ENCODE measurements at places on chromosomes 2 and 18. TPM values are rescaled to one million over a fixed set of nuclear protein-coding genes. Genes with fewer than 3 reads are reported as not detected.

The HMSD gene
- total RNA-seq, result not detected

DNA sequence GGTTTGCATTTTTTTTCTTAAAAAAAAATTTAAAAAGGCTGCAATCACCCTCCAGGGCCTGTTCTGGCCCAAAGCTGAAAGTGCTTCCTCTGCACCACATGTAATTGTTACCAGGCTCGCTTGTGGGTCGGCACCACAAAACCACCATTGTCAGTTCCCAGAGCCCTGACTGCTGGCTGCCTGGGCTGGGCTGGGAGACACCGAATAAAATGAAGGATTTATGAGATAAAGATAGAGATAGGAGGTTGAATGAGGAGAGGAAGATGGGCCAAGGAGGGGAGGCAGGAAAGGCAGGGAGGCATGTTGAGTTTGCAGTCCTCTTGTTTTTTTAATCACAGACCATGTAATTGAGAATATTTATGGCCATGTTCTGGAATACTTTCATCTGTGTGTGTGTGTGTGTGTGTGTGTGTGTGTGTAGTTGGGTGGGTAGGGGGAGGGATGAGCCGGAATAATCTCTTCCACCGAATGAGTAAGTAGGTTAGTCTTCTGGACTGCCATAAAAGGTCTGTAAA is 14.7 kb downstream of the NRP2 start:
- peak overlapping the region; percentile 43 for H3K27ac ChIP-seq
- H3K36me3 ChIP-seq, result peaks cover 2% of the 10 kb centered on the region
- no peak for DNase-seq
- no peaks in the 10 kb centered on the region for H3K27me3 ChIP-seq
- no peak overlapping the region for H3K4me3 ChIP-seq

- no peak overlapping the region for H3K4me3 ChIP-seq
- H3K27me3 ChIP-seq, result no peaks in the 10 kb centered on the region
- DNase-seq, result no peak
- no peaks in the 10 kb centered on the region for H3K36me3 ChIP-seq
- no peaks in the 10 kb centered on the region for H3K4me1 ChIP-seq
- H3K27ac ChIP-seq, result no peak overlapping the region
Measured at GRCh38 chr2:162828545-162828944, 10.0 kb downstream of the KCNH7 start.

- H3K4me3 ChIP-seq, result no peak overlapping the region
- H3K4me1 ChIP-seq, result no peaks in the 10 kb centered on the region
- no peaks in the 10 kb centered on the region for H3K27me3 ChIP-seq
- H3K27ac ChIP-seq, result no peak overlapping the region
- no peak for DNase-seq
Measured at GRCh38 chr2:152031747-152032306, 67.0 kb downstream of the CACNB4 start.

GRCh38 chr18:68660354-68661183 is 54.3 kb downstream of the TMX3 start:
- DNase-seq, result no peak
- H3K27me3 ChIP-seq, result no peaks in the 10 kb centered on the region
- H3K36me3 ChIP-seq, result no peaks in the 10 kb centered on the region

The CCL20 gene
- total RNA-seq, result 3.5 TPM

The CFAP65 gene
- total RNA-seq, result 0.34 TPM

The DOCK10 gene
- total RNA-seq, result not detected

DNA sequence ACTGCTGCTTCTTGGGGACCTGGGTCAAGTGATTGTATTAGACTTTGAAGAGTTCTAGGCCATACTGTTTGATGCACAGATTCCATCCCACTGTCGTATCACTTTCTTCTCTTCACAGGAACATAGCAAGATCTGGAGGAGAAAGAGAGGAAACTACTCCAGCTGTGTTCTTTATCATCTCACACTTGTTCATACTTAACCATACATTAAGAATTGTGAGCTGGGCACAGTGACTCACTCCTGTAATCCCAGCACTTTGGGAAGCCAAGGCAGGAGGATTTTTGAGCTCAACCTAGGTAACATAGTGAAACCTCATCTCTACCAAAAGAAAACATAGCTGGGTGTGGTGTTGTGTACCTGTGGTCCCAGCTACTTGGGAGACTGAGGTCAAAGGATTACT is 111.7 kb downstream of the PARD3B start:
- peaks cover 10% of the 10 kb centered on the region for H3K4me1 ChIP-seq
- H3K36me3 ChIP-seq, result no peaks in the 10 kb centered on the region
- no peak overlapping the region for H3K4me3 ChIP-seq
- H3K27me3 ChIP-seq, result no peaks in the 10 kb centered on the region

The TEKT4 gene
- not detected for total RNA-seq

DNA sequence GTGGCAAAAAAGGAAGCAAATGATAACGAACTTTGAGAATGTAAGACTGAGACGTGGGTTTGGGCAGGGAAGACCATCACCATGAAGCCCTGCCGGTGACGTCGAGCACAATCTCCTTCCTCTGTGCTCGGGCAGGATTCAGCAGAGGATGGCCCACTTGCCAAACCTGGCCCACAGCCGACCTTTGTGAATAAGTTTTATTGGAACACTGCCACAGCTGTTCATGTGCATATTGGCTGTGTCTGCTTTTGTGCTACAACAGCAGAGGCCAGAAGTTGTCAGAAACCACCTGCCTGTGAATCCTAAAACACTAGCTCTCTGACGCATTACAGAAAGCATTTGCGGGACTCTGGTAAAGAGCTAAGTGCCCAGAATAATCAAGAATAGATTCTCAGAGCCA is 223.9 kb downstream of the MYT1L start:
- no peak overlapping the region for H3K4me3 ChIP-seq
- no peak overlapping the region for H3K27ac ChIP-seq
- no peak for DNase-seq
- H3K27me3 ChIP-seq, result no peaks in the 10 kb centered on the region
- no peaks in the 10 kb centered on the region for H3K36me3 ChIP-seq

- H3K4me3 ChIP-seq, result no peak overlapping the region
- no peak overlapping the region for H3K27ac ChIP-seq
- no peak for DNase-seq
- H3K4me1 ChIP-seq, result peaks cover 23% of the 10 kb centered on the region
- peaks cover 3% of the 10 kb centered on the region for H3K36me3 ChIP-seq
Measured at GRCh38 chr2:219281588-219281987, 2.4 kb downstream of the DNAJB2 start.

The IL36RN gene
- total RNA-seq, result 0.19 TPM

The PLA2R1 gene
- total RNA-seq, result 0.26 TPM

GRCh38 chr2:38648107-38648761 is 17.7 kb upstream of the GALM start:
- no peak for DNase-seq
- no peak overlapping the region for H3K4me3 ChIP-seq
- no peaks in the 10 kb centered on the region for H3K4me1 ChIP-seq
- H3K36me3 ChIP-seq, result no peaks in the 10 kb centered on the region
- H3K27ac ChIP-seq, result no peak overlapping the region

DNA sequence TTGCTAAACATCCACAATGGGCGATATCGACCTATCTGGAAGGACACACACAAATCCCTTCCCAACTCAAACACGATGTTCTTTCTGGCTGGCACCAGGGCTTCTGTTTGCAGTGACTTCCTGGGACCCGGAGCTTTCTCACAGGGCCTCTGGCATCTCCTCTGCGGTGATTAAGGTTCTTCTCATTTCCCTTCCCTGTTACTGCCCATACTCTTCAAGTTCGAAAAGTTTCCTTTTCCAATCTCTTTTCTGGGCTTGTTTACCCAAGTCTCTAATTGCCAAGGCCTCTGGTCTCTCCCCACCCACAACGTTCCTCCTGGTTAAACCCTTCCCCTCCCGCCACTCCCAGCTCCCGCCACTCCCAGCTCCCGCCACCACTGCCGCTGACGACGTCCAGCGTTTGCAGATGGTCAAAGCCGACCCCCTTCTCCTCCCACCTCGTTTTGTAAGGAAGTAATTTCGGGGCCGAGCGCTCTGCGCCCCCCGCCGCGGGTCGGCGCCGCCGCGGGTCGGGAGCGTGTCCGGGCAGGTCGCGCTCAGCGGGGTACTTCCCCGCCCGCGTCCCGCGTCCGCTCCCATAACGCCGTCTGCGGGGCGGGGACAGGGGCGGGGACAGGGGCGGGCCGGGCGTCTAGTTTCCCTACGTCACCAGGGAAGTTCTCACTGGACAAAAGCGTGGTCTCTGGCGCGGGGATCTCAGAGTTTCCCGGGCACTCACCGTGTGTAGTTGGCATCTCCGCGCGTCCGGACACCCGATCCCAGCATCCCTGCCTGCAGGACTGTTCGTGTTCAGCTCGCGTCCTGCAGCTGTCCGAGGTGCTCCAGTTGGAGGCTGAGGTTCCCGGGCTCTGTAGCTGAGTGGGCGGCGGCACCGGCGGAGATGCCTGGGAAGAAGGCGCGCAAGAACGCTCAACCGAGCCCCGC is at the start of gene PMAIP1:
Gene PMAIP1 (plus strand): TSS at position 699 of the 924 bp plus-strand sequence. CDS start 182 bp downstream, at position 881.
- peak within 1 kb of the TSS; percentile 54 for H3K4me3 ChIP-seq
- H3K27ac ChIP-seq, result no peak within 1 kb of the TSS
- no peaks in the 10 kb centered on the region for H3K4me1 ChIP-seq
- no peaks in the 10 kb centered on the region for H3K36me3 ChIP-seq

DNA sequence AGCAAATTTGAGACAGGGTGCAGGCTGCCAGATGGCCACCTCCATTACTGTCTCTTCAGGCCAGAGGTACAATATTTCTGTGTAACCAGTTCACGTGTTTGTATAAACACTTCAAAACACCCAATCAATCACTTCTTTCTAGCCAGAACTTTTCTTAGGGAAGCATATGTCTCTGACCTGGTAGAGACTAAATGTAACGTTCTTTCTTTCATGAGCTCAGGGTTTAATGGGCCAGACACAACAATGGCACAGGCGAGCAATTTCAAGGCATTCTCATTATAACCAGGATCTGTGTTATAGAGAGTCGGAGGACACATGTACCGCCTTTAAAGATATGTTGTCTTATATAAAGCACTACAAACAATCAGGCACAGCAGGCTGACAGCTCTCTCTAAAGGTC is 1846.4 kb upstream of the PIK3C3 start:
- H3K4me3 ChIP-seq, result no peak overlapping the region
- no peaks in the 10 kb centered on the region for H3K4me1 ChIP-seq
- H3K36me3 ChIP-seq, result no peaks in the 10 kb centered on the region

The ANKRD44 gene
- total RNA-seq, result 1.0 TPM

The CHN1 gene
- total RNA-seq, result 0.41 TPM

All from Caco-2 (cell line).